ENCODE measurements at places on chromosomes 11 and 22.

DNA sequence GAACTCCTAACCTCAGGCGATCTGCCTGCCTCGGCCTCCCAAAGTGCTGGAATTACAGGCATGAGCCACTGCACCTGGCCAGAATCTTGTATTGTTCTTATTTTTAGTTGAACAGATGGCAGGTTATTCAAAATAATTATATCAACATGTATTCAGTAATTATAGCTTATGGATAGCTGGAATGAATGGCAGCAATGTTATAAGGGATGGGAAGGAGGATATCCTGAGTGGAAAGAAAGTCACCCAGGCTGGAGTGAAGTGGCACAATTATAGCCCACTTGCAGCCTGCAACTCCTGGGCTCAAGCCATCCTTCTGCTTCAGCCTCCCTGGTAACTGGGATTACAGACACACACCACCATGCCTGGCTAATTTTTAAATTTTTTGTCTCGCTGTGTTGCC lies 88.1 kb downstream of the MED15 start:
- no peak for ATAC-seq

DNA sequence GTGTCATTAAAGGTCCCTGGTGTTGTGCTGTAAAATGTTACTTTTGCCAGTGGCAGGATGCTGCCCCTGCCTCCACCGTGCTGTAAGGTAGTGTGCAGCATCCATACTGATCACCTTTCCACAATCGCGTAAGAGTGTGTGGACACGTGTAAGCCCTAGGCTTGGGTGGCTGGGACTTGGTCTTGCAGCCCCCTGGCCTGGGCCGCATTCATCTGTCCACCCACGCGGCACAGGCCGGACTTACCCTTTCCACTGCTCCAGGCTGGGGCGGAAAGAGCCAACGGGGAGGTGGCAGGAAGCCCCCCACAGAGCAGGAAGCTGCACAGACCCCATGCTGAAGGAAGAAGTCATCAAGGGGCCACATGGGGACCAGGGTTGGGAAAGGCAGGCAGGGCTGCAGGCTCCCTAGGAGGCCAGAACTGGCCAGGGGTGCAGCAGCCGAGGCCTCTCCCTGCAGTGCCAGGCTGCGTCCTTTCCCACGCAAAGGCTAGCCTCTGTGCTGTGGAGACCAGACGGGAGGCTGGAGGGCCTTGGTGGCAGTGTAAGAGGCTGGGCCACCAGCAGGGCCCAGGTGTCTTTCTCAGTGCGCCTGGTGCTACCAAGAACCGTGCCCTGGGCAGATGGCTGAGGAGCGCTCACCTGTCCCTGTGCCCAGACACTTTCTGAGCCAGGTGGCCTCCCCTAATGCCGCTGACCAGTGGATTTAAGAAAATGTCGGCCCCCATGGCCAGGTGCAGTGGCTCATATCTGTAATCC lies 11.7 kb upstream of the TMEM191C start:
- no peak for ATAC-seq

- ATAC-seq: no peak
Observed at GRCh38 chr11:74072721-74073120, 63.8 kb upstream of the UCP3 start.

- peak; percentile 31 for ATAC-seq
Observed at GRCh38 chr11:64226507-64227051, 505 bp downstream of the NUDT22 start.

DNA sequence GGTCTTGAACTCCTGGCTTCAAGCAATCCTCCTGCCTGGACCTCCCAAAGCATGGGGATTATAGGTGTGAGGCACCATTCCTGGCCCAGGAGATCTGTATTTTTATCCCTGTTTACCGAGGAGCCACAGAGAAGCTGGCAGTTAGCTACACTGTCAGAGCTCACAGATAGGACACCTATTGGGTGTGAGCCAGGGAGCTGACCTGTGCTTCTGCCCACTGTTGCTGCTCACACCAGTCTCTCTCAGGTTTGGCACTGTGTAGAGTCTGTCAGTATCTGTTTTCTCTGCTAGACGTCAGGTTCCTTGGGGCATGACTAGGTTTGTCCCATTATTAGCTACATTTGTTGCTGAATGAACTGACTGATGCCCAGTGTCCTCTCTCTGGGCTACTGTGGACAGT lies 17.5 kb downstream of the PPP6R2 start:
- ATAC-seq: no peak

DNA sequence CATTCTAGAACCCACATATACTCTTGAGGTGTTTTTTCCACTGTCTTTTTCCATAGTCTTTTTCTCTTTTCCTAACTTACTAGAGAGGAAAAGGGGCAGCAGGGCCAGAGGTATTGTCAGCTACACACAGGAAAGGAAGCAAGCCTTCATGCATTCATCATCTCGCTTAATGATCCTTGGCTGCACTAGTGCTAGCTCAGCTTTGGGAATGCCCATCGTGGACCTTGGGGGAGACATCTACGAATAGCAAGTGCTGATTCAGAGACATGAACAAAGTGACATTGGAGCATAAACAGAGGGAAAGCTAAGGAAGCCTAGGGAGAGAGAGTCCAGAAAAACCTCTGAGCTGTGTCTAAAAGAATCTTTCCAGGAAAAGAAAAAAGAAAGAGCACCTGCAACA lies 466.3 kb upstream of the ARHGAP42 start:
- no peak for ATAC-seq

DNA sequence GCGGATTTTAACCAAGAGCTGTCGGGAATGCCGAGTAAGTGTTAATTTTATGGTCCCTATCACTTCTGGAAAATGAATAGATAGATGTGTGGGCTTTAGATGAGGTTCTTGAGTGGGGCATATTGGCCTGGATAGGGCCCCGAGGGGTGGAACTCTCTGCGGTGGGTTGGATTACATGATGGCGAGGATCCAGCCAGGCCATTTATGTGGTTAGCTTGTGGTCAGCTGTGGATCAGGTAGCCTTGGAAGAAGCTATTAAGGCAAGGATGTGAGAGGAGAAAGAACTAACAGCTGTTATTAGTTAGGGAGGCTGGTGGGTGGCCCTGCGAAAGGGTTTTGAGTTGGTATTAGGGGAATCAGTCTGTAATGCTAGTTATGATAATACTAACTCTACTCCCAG lies 268.4 kb downstream of the NELL1 start:
- no peak for ATAC-seq

DNA sequence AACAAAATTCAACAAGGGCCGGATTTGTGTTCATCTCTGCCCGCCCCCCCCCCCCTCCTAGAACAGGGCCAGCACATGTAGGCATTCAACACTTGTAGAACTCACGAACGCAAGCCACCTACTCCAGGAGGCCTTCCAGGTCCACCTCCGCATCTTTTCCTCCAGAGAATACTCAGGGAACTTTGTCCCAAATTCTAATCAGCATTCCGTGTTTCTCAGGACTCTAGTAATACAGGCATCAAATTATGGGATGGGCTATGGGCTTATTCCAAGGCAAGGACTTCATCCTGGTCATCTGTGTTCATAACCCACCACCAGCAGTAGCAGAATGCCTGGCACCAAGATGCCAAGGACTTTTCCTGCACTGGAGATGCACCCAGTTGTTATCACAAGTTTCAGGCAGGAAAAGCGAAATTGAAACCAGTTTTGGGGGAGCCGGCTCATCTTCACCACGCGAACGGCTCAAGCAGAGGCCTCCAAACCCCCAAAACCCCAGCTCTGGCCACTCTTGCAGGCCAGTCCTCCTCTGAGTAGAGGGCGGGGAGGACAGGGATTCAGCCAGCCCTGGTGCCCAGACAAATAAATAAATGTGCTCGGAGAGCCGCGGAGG lies 462 bp downstream of the UBE2L6 start:
- peak; percentile 57 for ATAC-seq

GRCh38 chr22:43510281-43511070 lies 98.7 kb downstream of the MPPED1 start:
- no peak for ATAC-seq

- ATAC-seq: no peak
Observed at GRCh38 chr22:31695423-31695822, 33.4 kb upstream of the PISD start.

- ATAC-seq: no peak
Observed at GRCh38 chr11:28654191-28654590, 546.0 kb downstream of the METTL15 start.

DNA sequence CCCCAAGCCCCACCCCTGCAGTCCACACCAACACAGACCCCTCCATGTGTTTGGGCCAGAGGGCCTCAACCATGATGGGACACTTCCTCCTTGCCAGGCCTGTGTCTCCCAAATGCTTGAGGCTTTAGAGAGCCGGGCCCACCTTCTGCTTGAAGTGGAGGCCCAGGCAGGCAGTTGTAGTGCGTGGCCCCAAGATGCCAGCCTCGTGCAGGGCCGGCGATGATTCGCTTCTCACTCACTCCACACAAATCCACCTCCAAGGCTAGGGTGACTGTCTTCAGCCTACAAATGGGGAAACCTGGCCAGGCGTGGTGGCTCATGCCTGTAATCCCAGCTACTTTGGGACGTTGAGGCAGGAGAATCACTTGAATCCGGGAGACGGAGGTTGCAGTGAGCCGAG lies 5.7 kb downstream of the PRR5 start:
- ATAC-seq: no peak

DNA sequence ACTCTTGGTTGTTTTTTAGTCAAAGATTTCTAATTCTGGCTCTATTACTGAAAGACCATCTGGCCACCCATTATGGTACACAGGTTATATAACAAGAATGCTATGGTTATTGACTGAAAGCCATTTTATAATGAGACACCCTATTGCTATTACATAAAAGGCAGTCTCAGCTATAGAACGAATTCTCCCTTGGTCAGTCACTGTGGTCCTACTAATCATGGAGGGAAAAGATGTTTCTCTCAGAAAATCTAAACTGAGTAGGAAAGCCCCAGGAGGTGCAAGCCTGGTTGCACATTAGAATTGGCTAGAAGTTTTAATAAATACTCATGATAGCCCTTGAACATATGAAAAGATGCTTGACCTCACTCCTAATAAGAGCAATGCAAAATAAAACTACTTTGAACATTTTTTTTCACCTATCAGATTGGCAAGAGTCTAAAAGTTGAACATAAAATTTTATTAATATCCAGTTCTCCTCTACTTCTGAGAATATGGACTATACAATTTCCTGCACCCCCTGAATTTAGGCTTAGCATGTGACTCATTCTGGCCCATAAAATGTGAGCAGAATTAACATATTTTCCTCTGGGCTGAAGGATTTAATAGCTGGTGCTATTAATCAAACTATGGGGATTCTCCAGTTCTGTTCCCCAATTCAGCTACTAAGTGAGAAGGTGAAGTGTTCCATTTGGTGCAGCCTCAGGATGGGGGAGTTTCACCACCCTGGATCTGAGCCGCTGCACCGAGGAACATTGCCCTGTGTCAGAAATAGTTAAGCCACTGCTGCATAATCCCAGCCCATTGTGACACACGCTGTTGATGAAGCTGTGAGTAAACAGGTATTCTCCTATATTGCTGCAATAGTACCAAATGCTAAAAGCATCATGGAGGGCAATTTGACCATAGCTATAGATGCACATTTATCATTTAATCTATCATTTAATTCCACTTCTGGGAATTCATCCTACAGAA lies 11.5 kb upstream of the CRKL start:
- ATAC-seq: no peak

DNA sequence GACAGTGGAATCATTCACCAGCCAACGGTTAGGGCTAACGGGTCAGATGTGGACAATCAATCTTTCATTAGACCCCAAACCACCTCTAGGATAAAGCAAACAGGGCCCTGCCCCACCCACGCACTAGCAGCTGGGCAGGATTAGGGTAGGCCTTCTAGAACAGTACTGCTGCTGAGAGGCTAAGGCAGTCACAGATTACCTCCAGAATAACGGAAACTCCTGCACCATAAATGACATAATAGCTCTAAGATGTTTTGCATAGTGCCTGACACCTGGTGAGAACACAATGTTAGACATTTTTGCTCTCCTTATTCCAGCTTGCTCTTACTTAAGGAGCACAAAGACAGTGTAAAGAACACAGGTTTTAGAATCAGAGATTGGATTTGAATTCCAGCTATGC lies 1.8 kb downstream of the SYTL2 start:
- no peak for ATAC-seq

- ATAC-seq: no peak
Observed at GRCh38 chr11:78474451-78474850, 56.8 kb upstream of the GAB2 start.

- ATAC-seq: no peak
Observed at GRCh38 chr11:45459491-45459890, 173.3 kb upstream of the SYT13 start.

- ATAC-seq: no peak
Observed at GRCh38 chr11:66418986-66419308, 1.9 kb upstream of the NPAS4 start.

GRCh38 chr11:7654195-7654705 lies 19.1 kb downstream of the CYB5R2 start:
- no peak for ATAC-seq

DNA sequence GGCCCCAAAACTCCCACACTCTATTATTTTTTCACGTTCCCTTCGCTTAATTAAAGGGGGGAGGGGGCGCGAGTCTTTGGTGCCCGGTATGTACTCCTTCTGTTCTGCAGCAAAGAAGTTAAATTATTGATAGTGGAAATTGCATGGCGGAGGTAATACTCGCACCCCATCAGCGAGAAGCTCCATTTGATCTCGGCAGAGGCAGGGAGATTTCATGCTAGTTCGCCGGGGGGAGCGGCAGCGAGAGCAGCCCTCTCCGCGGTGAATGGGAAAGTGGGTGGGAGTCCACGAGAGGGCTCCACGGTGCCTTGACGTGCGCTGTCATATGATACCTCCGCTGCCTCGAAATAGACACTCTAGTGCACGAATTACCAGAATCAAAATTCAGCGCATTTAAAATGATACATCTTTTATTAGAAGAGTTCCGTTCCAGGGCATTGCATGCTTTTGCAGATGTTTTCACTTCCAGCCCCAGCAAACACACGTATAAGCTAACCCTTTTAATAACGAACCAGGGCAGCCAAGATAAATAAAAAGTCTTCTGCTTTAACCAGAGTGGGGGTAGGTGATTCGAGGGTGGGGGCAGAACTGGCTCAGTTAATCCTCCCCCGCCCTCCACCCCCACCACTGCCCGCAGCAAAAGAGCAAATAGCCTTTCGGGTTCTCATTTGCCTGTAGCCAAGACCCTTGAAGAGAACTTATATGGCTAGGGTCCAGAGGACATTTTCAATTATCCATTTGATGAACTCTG lies 1.3 kb upstream of the BDNF start:
- peak; percentile 38 for ATAC-seq

All from SK-N-SH treated with all-trans-retinoic acid at 6 μM for 48 hours (cell line).